ENCODE measurements at places on chromosomes 3 and 15.

- no peak for DNase-seq
Measured at GRCh38 chr3:146268535-146269219, 17.8 kb upstream of the PLSCR4 start.

DNA sequence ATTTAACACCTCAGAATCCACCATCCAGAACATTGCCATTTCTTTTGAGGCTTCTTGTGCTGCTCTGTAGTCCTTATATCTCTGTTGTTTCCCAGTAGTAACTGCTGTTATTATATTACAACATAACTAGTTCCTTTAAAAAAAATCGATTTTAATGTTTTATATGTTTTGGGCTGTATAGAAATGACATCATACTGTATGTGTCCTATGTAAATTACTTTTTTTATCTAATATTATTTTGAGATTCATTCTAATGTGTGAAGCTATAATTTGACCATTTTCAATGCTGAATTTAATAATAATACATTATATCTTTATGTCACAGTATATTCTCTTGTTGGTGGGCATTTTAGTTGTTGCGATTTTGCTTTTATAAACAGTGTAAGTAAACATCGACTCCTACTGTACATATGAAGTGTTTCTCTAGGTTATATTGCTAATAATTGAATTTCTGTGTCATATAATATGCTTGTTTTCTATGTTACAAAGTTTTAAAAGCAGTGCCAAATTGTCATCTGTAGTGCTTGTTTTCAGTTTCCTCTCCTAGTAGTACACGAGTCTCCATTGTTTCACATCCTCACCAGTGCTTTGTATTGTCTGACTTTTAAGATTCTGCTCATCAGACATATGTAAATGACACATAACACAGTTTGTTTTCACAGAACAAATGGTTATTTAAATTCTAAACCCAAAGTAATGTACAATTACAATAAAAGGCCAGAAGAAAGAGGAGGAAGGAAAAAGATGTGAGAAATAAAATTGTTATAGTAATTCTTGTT, 172.0 kb upstream of the LRRFIP2 start:
- DNase-seq = no peak

- DNase-seq = peak; percentile 100
Measured at GRCh38 chr15:66883284-66883911, 181.4 kb downstream of the SMAD6 start.

DNA sequence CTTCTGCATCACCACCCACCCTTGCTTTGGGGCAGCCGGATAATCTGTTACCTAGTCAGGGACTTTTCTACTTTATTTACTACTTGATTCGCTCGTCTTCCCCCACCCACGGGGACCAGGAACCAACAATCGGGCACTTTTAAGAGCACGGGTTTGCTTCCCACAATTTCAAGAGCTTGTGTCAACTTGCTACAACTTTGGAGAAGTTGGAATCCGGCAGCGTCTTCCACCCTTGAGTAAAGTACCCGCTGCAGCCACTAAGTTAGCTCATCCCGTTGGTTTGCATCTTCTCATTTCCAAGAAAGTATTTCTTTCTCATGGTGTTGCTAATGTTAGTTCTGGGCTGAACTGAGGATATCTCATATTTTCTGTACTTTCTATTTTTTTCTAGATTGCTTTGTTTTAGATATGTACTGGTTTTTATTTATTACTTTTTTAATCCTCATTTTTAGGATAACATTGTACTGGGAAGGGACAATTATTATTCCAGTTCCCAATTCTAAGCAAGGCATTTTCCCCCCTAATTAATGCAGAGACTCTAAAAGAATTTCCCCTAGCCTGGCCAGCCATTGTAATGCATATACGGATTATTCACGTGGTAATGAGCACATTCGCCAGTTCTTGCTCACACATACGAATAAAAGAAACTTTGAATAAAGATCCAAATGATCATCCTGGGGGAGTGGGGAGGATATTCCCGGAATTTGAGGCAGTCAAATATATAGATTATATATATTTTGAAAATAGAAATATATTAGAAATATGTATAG, 4.0 kb downstream of the SOX2 start:
- no peak for DNase-seq

GRCh38 chr15:62636823-62637573, 405.5 kb upstream of the TPM1 start:
- no peak for DNase-seq

DNA sequence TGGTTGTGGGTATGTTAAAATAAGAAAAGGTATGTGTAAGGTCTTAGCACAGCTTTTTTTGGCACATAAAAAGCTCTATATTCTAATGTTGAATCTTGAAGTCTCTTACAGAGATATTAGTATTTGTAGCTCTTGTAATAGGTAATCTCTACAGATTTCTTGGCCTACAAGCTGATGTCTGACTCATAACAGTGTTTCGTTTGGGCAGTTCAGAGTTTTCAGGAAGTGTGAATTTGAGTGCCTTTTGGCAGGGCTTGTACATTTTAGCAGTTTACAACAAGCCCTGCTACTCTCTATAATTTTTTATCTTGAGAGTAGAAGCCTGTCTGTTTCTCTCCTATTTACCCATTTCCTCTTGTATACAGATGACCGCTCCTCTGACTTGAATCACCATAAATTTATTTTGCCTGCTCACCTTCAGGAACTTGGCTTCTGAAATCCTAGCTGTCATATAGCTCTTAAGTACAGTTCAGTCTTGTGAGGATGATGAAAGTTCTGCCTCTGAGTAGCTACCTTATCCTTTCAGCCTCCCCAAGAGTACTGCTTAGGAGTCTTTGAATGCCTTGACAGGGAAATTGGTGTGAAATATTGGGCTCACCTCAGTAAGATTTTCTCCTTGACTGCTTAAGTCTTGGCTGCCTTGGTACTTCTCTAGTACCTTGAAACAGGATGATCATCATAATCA, 419.9 kb upstream of the RARB start:
- no peak for DNase-seq

GRCh38 chr15:73284090-73284716, 84.6 kb downstream of the HCN4 start:
- peak; percentile 16 for DNase-seq

DNA sequence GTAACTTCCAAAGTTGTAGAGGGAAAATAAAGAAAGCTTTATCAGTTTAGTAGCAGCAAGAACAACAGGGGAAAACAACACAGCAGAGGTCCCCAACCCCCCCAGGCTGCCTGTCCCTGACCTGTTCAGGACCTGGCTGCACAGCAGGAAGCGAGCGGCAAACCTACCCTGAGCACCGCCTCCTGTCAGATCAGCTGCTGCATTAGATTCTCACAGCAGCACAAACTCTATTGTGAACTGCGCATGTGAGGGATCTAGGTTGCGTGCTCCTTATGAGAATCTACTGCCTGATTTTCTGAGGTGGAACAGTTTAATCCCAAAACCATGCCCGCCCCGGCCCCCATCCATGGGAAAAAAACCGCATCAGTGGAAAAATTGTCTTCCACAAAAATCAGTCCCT, 40.3 kb downstream of the USP50 start:
- peak; percentile 6 for DNase-seq

DNA sequence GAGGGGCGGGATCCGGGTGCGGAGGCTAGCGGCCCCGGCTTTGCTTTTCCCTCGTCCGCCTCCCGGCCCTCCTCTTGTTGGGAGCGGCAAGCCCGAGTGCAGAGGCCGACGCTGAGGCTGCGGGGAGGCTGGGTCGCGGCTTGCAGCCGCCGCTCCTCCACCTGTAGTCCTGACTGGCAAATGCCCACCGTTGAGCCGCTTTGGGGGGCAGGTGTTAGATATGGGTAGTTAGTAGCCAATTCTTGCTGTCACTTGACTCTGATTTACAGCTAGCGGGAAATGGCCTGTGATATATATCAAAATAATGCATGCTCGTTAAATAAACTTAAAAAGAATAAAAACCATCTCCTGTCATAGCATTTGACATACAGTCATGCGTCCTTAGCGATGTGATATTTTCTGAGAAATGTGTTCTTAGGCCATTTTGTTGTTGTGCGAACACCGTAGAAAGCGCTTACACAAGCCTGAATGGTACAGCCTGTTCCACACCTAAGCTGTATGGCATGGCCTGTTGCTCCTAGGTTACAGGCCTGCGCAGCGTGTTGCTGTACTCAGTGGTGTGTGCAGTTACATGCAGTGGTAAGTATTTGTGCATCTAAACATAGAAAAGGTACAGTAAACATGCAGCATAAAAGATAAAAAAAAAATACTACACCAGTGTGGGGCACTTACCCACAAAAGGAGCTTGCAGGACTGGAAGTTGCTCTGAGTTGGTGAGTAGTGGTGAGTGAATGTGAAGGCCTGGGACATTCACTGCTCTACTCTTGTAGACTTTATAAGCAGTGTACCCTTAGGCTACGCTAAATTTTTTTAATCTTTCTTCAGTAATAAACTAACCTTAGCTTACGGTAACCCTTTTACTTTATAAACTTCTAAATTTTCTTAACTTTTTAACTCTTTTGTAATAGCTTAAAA, 873 bp downstream of the CAPN7 start:
- peak; percentile 11 for DNase-seq

GRCh38 chr15:91793771-91794170, 59.7 kb upstream of the SLCO3A1 start:
- no peak for DNase-seq

DNA sequence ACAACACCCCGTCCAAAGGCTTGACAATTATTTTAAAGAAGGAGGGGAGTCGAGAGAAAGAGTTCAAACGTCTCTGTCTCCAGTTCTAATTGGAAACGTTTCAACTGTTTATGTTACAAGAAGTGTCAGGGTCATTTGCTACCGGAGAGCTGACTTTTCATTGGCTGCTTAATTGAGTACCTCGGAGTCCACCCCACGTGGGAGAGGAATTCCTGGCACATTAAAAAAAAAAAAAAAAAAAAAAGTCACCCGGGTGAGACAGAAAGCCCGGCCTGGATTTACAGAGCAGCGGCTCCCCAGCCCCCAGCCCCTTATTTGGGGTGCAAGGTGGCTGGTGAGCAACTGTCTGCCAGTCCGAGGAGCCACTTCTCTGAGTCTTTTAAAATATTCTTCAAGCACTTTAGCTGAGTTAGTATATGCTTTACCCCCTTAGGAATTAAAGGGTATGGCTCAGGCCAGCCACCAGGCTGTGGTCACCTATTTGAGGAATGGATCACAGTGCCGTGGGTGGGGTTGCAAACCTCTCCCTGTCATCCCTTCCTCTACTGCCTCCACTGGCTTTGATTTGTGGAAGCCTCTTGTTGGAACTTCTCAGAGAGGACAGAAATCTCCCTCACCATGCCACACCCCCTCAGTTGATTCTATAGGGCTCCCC, 3.9 kb upstream of the TLE3 start:
- peak; percentile 93 for DNase-seq

- no peak for DNase-seq
Measured at GRCh38 chr3:185150561-185150960, 2.3 kb downstream of the C3orf70 start.

GRCh38 chr15:83092309-83092976, 15.0 kb upstream of the TM6SF1 start:
- peak; percentile 28 for DNase-seq

DNA sequence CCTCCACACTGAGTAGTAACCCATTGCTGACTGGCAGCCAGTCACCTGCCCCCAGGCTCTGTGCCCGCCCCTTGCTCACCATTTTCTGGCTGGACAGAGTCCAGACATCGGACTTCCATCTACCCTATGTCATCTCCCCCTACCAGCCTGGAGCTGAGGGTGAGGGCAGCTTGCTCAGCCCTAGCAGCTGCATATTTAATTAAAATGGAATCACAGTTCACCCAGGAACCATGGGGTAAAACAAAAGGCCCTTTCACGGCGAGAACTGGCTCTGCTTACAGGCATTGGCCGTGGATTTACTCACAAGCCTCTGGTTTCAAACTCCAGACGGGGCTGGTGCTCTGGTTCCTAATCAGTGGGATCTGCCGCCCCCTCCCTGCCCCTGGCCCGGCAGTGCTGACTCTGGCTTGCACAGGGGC, 94.9 kb upstream of the ATP2B2 start:
- DNase-seq = no peak

DNA sequence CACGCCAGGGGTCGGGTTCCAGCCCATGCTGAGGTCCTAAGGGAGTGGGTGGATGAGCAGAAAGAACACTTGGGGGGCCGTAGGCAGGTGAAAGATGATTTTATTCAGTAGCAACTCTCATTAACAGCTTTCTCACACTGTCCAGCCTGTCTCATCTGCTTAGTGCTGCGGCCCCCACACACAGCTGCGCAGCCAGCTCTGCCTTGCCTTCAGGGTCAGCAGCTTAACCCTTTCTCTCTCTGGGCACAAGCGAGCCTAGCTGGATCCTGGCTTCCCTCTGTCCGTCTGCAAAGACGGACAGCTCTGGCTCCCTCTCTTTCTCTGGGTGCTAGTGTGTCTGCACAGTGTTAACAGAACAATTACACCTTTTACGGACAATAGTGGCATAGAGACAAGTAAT, 21.3 kb downstream of the NPAP1 start:
- DNase-seq = no peak

- peak; percentile 37 for DNase-seq
Measured at GRCh38 chr3:104273046-104273649, 1093.6 kb upstream of the ALCAM start.

DNA sequence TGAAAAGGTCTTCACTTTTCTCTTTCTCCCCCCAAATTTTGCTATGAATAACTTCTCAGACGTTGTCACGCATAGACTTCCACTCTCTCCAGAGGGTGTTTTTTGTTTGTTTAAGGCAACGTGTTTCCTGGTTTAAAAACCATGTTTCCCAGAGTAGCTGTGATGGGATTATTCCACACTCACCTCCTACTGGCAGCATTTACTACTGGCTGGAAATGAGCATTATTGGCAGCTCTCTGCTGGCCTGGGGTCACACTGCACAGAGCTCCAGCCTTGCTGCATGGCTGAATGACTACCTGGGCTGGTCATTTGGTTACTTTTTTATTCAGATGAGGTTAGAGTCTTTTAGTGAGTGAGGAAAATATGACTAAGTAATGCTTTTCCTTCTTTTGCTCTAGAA, 65.2 kb downstream of the RARB start:
- no peak for DNase-seq

DNA sequence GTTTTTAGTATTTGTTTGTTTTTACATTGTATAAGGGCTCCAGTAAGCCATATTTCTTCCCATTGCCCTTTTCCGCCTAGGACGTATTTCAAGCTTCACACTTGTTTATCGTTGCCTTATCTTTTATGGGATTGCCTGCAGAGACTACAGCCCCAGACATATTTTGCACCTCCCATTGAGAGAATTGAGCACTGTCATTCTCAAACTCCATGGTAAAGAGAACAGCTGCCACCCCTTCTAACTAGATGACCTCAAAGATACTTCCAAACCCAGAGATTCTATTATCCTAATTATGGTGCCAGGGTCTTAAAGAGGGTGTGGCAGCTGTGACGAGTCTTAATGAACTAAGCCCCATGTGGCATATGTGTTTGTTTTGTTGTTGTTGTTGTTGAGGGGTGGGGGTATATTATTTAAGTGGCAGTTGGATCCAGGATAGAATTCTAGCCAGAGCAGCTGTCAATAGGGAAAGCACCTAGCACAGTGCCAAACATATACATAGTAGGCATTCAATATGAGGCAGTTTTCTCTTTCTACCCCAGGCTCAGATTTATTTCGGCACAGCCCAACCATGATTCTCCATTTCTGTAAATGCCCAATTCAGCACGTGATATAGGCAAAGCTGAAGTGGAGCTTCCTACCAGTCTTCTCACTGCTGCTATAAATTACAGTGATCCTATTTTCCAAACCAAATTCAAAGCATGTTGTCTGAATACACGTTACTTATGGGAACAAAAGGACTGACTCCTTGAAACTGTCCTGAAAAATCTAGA, 932 bp upstream of the TP53BP1 start:
- DNase-seq = no peak

Measured in HCEC 1CT (cell line).